ENCODE measurements at places on chromosomes 13 and 19.

DNA sequence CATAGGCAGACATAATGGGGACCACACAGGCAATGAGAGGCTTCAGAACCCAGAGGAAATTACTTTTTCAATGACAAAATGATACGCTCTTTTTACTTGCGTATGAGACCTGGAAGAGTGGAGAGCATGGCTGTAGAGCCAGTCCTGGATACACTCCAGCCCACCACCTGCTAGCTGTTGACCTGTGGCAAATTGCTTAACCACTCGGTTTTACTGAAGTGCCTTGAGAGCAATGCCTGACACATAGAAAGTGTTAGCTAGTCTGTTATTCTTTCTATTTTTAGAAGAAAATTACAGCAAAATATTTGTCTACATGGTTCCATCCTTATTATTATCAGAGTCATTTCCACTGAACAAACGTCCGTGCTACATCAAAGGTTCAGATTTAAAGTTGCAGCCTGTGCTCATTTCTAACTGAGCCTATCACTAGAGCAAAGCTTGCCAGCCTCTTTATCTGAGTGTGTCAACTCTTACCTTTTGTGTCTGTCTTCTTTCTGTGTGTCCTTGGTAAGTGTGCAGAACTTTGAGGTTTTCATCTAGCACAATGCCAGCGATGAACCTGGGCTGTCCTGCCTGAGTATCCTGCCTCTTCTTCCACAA lies 9.6 kb upstream of the GPR183 start:
- DNase-seq, result no peak

DNA sequence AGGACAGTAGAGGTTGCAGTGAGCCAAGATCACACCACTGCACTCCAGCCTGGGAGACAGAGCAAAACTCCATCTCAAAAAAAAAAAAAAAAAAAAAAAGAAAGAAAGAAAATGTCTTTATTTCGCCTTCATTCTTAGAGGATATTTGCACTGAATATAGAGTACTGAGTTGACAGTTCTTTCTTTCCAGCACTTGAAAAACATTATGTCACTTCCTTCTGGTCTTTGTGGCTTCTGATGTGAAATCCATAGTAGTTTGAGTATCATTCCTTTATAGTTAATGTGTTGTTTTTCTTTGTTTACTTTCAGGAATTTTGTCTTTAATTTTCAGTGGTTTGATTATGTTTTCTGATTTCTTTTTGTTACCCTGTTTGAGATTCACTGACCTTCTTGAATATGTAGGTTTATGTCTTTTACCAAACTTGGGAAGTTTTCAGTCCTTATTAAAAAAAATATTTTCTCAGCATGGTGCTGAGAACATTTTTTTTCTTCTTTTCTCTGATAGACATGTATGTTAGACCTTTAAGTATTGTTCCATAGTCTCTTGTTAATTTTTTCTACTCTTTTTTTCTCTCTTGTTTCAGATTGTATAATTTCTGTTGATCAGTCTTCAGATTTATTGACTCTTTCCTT lies 50.1 kb downstream of the PCCA start:
- DNase-seq, result no peak

DNA sequence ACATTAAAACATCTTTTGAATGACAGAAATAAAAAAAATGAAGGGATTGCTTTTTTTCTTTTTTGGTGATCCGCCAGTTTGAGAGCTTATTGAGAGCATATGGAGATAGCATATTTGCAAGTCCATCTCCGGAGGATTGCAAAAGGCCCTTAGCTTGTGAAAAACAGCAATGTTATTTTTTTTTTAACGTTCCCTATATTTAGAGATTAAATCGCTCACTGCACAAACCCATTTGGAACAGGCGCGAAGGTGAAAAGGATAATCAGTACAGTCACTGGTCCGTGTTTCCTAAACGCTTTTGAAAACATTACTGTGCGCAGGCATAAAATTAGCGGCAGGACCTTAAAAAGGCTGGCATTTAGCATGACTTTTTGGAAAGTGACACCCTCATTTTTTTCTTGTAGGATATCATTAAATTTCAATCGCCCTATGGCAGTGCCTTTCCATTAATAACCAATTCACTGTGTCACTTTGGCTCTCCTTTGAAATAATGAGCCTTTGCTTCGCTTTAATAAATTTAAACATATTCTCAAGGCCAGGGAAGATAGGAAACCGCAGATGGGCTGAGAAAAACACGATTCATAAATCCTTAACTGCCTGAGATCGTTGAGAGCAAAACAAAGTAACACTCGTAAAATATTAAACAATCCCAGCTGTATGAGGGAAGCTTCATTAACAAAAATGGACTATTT lies 342.2 kb downstream of the DACH1 start:
- no peak for DNase-seq

GRCh38 chr19:6252066-6252465 lies 27.7 kb downstream of the MLLT1 start:
- DNase-seq, result no peak
